ENCODE measurements at places on chromosomes 4 and X.

DNA sequence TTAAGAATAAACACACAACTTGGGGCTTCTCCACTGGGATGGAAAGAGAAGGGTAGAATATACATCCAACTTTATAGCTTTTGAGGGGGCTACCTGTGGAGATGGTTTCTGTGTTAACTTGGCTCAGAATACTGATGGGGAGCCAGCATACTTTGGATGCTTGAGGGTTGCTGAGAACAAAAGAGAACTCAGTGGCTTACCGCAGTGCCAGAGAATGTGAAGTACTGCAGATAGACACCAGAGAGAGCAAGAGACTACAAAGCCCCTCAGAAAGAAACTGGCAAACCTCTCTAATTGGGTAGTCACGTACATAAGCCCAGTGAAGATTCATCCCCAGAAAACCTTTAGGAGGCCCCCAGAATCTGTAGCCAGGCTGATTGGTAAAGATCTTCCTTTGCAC is 214.4 kb downstream of the DCHS2 start:
- no peak for DNase-seq
- H3K4me1 ChIP-seq: no peaks in the 10 kb centered on the region

DNA sequence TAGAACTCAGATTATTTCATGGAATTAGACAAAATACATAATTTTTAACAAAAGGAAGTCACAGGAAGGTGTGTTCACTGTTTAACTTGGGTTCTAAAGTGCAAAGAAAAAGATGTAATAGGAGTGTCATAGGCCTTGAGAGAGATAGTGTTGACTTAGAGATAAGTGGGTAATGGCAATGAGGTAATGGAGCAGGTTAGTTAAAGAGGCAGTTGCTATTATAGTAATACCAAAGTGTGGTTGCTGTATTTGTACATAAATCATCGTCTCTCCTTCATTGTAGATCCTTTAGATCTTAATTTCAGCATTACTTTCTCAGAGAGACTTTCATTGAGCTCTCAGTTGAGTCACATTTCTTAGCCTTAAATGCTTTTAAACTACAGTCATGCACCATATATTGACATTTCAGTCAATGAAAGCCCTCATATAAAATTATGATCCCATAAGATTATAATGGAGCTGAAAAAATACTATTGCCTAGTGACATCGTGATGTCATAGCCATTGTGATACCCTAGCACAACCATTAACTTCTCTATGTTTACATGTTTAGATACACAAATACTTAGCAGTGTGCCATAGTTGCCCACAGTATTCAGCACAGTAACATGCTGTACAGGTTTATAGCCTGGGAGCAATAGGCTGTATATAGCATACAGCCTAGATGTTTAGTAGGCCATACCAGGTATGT is 245.4 kb downstream of the ADGRL3 start:
- H3K36me3 ChIP-seq: no peaks in the 10 kb centered on the region
- H3K4me3 ChIP-seq: no peak overlapping the region
- no peak overlapping the region for H3K27ac ChIP-seq
- no peak for DNase-seq

DNA sequence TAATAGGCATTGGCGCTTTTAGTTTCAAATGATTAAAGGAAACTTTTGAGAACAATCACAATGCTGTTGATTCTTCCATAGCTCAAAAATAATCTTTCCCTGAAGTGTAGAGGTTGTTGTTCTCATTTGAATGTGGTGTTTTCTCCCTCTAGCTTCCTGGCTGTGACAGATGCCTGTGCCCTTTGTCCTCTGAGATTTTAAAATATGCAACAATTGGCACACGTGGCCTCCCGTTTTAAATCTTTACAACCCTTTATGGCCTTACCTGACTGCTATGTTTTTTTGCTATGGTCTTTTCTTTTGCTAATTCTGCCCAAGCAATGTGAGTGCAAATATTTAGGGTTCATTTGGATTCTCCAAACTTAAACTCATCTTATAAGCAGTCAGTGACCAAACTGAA is 22.9 kb upstream of the CASK start:
- no peaks in the 10 kb centered on the region for H3K36me3 ChIP-seq
- H3K27me3 ChIP-seq: no peaks in the 10 kb centered on the region
- no peak for DNase-seq
- no peaks in the 10 kb centered on the region for H3K4me1 ChIP-seq
- H3K27ac ChIP-seq: no peak overlapping the region

GRCh38 chrX:56798866-56799758 is 70.1 kb downstream of the NBDY start:
- H3K4me1 ChIP-seq: peaks cover 3% of the 10 kb centered on the region
- H3K4me3 ChIP-seq: no peak overlapping the region
- no peak for DNase-seq

DNA sequence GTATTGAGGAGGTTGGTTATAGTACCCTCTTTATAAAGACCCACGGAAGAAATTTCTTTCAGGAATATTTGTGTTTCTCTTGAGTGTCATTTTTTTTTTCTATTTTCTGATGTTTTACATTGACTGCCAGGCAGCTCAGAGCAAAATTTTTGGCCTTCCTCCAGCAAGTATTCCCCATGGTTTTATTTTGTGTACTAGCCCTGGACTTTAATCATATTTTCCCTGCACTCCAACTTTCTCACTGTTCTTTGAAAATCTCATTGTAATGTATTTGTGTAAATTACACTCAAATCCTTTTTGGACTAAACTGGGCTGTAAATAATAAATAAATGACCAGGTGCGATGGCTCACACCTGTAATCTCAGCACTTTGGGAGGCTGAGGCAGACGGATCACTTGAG is 45.6 kb upstream of the USP46 start:
- H3K4me1 ChIP-seq: no peaks in the 10 kb centered on the region
- no peaks in the 10 kb centered on the region for H3K36me3 ChIP-seq
- H3K4me3 ChIP-seq: no peak overlapping the region
- peaks cover 4% of the 10 kb centered on the region for H3K27me3 ChIP-seq
- no peak overlapping the region for H3K27ac ChIP-seq

GRCh38 chr4:53192496-53192895 is 173.4 kb downstream of the SCFD2 start:
- no peak for DNase-seq
- no peaks in the 10 kb centered on the region for H3K36me3 ChIP-seq
- no peak overlapping the region for H3K4me3 ChIP-seq
- H3K4me1 ChIP-seq: no peaks in the 10 kb centered on the region
- no peak overlapping the region for H3K27ac ChIP-seq

- no peaks in the 10 kb centered on the region for H3K27me3 ChIP-seq
- no peaks in the 10 kb centered on the region for H3K4me1 ChIP-seq
- no peaks in the 10 kb centered on the region for H3K36me3 ChIP-seq
- no peak overlapping the region for H3K4me3 ChIP-seq
- no peak for DNase-seq
- H3K27ac ChIP-seq: no peak overlapping the region
Measured at GRCh38 chrX:44082829-44083228, 109.6 kb upstream of the NDP start.

- H3K4me1 ChIP-seq: no peaks in the 10 kb centered on the region
- peaks cover 21% of the 10 kb centered on the region for H3K36me3 ChIP-seq
- H3K27me3 ChIP-seq: no peaks in the 10 kb centered on the region
- H3K4me3 ChIP-seq: peak overlapping the region; percentile 50
- H3K27ac ChIP-seq: peak overlapping the region; percentile 78
Measured at GRCh38 chrX:76172325-76172893, 453 bp upstream of the PBDC1 start.

GRCh38 chr4:125520258-125520990 is 205.7 kb downstream of the FAT4 start:
- no peak overlapping the region for H3K4me3 ChIP-seq
- DNase-seq: no peak
- H3K27me3 ChIP-seq: no peaks in the 10 kb centered on the region
- H3K27ac ChIP-seq: no peak overlapping the region
- H3K36me3 ChIP-seq: no peaks in the 10 kb centered on the region

DNA sequence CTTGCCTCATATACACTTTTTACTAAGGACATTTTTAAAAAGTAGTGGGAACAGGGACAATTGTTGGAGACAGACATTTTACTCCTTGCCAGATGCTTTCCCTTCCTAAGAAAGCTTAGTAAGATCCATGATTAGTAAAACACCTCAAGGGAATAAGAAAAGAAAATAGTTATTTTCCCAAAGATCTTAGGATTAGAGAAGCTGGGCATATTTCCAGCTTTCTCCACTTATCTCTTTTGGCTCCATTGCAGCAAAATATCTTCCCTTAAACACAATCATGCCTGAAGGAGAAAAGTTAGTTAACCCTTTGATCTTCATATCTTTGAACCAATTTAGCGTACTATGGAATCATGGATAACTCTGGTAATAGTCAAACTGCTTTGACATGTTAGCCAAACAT is 257.9 kb downstream of the PCDH18 start:
- H3K27me3 ChIP-seq: no peaks in the 10 kb centered on the region
- no peak for DNase-seq
- H3K4me3 ChIP-seq: no peak overlapping the region
- no peak overlapping the region for H3K27ac ChIP-seq
- H3K36me3 ChIP-seq: no peaks in the 10 kb centered on the region
- H3K4me1 ChIP-seq: no peaks in the 10 kb centered on the region

Measured in K562 (cell line).